ENCODE measurements at places on chromosomes 13 and 19. TPM values are rescaled to one million over a fixed set of nuclear protein-coding genes. Genes with fewer than 3 reads are reported as not detected.

- no peak for DNase-seq
These were observed 67.4 kb downstream of the MAP4K1 start for GRCh38 chr19:38550376-38550775.

DNA sequence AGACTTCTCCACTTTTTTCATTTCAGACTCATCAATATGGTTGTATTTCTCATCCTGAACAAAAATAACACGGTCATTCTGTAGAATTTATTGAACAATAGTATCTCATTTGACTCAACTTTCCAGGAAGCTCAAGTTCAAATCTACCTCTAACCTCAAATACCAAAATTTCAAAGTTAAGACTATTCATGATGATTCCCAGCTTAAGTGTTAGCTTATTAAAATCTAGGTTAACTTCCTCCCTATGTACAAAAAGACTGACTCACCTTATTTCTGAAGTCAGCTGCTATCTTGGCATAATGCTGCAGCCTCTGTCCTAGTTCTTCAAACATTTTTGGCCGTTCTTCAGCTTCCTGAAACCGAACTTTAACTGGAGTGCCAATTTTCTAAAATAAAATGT lies 23.2 kb downstream of the HSPH1 start:
- DNase-seq, result no peak

- DNase-seq, result no peak
These were observed 5.9 kb downstream of the PINLYP start for GRCh38 chr19:43581467-43581866.

The NPAS1 gene
- total RNA-seq, result 1.8 TPM

The RABAC1 gene
- total RNA-seq, result 132 TPM

The PSG4 gene
- total RNA-seq, result not detected

- no peak for DNase-seq
These were observed 44.2 kb upstream of the HOMER3 start for GRCh38 chr19:18985257-18985656.

The MBNL2 gene
- 58.2 TPM for total RNA-seq

The LMTK3 gene
- total RNA-seq, result 7.1 TPM
